D721Med (cell line): ENCODE measurements at places on chromosomes 12 and 14.

- no peak for DNase-seq
These were observed 15.8 kb downstream of the DTD2 start for GRCh38 chr14:31441273-31442111.

- DNase-seq: no peak
These were observed 143.9 kb upstream of the HIF1A start for GRCh38 chr14:61551384-61551783.

DNA sequence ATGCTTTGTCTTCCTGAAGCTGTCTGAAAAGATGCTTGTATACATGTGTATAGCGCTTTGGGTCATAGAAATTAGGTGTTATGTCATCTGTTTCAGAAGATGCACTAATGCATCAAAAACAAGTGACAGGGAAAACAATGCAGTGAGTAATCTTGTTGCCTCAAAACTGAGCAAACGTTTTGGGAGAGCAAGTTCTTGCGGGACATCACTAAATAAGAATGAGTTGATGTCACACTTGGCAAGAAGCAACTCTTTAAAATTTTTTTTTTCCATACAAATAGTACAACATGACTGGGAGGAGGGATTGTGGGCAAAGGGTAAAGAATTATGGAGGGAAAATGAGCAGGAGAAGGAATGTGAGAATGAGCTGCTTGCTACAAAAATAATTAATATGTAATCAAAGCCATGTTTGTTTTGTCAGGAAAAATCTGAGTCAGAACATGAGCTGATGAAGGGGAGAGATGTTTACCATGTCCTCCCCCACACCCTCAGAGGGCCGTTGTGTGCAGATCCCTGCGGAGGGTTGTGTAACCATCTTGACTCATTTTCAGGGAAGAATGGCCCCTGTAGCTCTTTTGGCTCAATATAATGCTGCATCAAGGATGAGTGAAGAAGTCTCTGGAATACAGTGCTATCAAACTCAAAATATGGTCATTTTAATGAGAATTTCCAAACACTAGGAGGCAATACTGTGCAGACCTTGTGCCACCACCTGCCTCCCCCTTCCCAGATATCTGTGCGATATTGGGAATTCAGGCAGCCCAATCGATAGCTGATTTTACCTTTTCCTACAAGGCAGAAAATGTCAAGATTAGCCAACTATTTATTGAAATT, 41.4 kb downstream of the BORCS5 start:
- DNase-seq: no peak

GRCh38 chr14:42884100-42884499, 1277.4 kb downstream of the LRFN5 start:
- DNase-seq: no peak

- DNase-seq: no peak
These were observed 1.4 kb downstream of the AKAP6 start for GRCh38 chr14:32330351-32331111.

- DNase-seq: no peak
These were observed 54.4 kb downstream of the RASSF9 start for GRCh38 chr12:85781766-85782165.

DNA sequence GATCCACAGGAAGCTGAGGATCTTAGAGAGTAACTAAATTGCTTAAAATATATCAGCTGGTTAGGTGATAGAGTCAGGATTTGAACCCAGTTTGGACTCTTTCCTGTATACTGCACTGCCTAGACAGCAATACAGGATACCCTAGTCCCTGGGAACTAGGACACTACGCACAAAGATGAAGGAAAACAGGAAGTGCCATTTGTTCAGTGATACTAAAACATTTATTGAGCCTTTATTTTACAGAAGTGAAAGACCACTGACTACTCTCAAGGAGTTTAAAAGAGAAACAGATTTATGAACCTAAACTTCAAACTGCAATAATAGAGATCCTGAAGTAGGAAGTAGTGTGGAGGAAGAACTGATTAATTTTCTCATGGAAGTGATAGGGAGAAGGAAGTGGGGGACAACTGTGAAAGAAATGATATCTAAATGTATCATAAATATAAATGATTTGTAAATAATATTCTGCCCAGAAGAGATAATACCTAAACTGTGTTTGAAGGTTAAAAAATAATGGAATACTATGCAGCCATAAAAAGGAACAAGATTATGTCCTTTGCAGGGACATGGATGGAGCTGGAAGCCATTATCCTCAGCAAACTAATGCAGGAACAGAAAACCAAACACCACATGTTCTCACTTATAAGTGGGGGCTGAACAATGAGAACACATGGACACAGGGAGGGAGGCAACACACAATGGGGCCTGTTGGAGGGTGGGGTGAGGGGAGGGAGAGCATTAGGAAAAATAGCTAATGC, 18.2 kb downstream of the MSRB3 start:
- no peak for DNase-seq

DNA sequence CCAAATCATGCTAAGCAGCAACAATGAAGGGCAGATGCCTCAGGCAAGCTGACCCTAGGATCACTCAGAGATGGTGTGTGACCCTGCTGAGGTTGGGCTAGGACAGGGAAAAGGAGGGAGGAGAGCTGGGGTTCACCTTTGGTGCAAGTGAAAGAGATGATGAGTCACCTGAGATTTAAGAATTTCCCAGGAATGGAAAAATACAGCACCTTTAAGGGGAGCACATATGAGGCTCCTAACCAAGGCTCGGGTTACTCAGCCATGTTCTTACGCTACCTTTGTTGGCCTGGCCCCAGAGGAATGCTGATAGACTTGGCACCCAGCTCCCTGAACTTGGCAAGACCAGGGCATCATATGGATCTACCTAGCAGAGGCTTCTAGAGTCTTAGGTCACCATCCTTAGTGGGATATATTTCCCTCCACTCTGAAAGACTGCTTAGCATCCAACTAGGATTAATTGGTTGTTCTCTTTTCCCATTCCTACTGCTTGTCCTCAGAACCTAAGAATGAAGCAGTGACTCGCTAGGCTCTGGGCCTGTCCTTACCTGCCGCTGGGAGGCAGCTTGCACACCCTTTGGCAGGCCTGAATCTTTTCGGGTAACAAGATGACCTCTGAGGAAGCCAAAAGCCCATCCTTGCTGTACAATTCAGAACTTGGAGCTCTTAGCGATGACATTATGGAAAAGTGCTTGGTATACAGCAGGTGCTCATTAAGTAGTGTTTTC, 4.0 kb upstream of the NAA25 start:
- no peak for DNase-seq

DNA sequence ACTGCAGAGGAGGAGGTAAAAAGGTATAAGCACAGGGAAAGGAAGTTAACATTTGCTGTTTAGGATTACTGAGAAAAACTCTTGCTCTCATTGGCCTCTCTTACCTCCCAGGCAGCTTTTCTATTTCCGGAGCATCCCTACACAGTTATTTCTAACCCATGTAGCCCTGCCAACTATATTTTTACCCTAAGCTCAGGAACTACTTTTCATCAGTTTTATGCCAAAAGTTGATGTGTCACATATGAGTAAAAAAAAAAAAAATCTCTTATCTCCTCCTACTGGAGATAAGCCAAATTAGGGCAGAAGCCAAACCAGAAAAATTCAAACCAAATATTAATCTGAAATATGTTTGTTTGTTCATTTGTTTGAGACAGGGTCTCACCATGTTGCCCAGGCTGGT, 34.4 kb upstream of the PSMA6 start:
- DNase-seq: no peak
